Glomerular endothelial cell (primary cell): ENCODE measurements at places on chromosomes 13 and 19.

- no peak for DNase-seq
Measured at GRCh38 chr13:42380420-42381164, 108.6 kb downstream of the AKAP11 start.

DNA sequence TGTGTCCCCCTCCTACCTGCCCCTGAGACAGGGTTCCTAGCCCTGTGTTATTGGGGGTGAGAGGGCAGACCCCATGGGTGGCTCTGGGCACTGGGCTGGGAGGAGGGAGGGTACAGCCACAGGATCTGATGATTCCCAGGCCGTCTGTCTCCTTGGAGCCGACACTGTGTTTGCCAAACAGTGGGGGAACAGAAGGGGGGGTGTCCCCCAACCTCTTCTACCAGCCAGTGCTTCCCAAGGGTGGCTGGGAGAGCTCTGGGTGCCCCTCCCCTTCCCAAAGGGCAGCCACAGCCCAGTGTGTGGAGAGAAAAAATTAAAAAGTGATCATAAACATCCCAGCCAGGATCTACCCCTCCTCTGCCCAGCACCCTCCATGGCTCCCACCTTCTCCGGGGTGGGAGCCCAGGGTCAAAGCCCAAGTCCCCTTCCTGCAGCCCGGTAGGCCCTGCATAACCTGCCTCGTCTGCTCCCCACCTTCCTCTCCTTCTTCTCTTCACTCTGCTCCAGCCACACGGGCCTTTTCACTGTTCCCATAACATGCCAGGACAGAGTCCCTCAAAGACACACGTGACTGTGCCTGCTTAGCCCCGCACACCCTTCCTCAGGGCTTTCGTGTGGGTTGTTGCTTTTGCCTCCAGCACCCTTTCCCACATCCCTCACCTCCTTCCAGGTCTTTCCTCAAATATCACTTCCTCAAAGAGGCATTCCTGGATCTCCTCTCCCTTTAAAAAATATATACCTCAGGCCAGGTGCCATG, 1.4 kb upstream of the PLIN4 start:
- DNase-seq = no peak

GRCh38 chr19:28297586-28298157, 915.3 kb downstream of the UQCRFS1 start:
- DNase-seq = no peak

- DNase-seq = no peak
Measured at GRCh38 chr13:85543144-85543543, 256.1 kb downstream of the SLITRK6 start.

DNA sequence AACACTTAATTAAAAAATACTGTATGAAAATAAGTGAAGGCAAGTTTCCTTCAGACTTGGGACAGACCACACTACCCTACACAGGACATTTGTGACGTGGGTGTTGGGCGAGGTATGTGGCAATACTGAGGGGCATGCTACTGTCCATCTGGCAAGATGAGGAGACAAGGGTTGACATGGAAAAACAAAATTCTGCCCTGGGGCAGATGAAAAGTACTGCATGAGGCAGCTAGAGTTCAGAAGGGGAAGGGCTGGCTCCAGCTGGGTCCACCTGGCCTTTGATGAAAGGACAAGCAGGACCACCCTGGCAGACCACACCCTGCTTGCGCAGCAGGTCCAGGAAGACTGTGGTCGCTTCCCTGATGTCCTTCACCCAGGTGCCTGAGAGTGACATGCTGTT, 43.2 kb downstream of the LATS2 start:
- DNase-seq = no peak

DNA sequence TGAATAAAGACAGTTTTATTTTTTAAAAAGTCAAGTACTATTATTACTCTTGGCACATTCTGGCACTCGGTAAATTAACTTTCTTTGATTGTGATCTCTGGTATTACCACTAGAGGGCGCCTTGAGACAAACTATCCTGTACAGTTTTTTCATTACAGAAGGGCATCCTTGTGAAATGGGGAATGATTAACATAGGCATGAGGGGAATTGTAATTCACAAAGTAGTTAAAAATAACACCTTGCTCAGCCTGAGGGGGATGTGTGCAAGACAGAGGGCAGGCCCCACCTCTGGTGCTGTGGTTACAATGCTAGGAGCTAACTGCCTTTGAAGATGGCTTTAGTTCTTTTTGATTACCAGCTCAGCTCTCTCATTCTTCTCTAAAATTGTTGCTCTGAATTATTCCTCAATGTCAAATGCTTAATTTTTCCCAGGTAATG, 24.2 kb upstream of the C1QTNF9B start:
- DNase-seq = no peak

GRCh38 chr19:39413272-39413910, 922 bp downstream of the PLEKHG2 start:
- no peak for DNase-seq

DNA sequence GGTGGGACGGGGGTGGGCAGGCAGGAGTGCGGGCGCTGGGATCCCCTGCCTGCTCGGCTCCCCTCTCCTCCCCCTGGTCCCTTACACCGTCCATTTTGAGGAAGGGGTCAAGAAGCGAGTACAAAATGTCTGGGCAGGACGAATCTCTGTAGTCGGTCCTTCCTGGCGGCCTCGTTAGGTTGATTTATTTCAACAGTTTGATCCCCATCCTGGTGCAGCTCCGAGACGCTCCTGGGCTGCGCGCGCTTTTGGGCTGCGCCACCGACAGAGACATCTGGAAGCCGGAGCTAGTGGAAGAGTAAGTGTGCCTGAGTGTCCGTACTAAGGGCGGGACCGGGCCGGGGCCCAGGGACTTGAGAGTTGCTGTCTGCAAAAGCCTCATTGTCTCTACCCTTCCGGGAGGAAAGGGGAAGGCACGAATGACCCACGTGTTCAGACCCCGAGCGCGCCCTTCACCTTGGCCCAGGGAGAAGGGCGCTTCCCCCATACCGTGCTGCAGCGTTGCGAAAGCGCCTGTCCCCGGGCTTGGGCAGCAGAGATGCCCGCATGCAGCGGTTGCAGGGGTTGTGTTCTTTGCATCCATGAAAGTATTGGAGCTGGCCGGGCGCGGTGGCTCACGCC, 1.8 kb downstream of the ZNF114 start:
- no peak for DNase-seq

DNA sequence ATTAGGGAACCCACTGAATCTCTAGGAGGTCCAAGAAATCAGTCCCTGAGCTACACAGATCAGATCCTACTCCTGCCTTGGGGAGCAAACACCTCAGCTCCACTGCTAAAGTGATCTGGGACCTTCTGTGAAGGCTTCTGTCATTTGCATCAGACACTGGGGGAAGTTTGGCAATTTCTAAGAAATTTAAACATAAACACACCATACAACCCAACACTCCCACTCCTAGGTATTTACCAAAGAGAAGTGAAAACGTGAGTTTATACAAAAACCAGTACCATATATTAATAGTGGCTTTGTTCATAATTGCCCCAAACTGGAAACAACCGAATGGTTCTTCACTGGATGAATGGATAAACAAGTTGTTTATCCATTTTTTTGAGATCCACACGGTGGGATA, 7.3 kb upstream of the TYROBP start:
- DNase-seq = no peak

- DNase-seq = no peak
Measured at GRCh38 chr13:72180253-72180952, 313.4 kb upstream of the DACH1 start.

- DNase-seq = no peak
Measured at GRCh38 chr13:49165798-49166752, 54.1 kb upstream of the MLNR start.

DNA sequence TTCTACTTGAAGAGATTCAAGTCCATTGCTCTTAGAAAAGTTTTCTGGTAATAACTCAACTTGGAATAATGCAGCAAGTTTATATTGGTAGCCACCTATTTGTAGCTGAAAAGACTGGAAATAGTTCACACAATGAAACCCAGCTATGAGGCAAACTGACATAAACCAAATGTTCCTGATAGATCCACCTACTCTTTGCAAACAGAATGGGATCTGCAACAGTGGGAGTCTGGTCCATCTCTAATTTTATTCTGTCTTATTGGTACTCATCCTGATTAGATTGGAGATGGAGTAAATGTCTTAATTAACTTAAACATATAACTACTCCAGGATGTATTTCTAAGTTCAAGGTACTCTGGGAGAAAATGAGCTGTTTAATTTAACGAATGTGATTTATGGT, 438.0 kb downstream of the OLFM4 start:
- no peak for DNase-seq

DNA sequence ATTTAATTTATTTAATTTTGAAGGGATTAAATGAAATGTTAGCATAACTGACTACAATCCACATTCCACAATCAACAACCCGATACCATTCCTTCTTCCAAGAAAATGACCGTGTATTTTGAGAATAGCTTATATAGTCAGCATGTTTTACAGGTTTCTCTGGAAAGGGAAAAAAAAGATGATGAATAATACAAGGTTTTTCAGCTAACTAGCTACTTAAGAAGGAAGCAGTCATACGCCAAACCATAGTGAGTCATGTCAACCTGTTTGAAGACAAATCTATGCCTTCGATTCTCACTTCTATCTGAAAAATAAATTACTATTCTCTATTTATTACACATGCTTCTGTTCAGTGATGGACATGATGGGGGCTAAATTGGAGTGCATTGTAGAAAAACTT, 258.6 kb downstream of the EFNB2 start:
- DNase-seq = no peak

DNA sequence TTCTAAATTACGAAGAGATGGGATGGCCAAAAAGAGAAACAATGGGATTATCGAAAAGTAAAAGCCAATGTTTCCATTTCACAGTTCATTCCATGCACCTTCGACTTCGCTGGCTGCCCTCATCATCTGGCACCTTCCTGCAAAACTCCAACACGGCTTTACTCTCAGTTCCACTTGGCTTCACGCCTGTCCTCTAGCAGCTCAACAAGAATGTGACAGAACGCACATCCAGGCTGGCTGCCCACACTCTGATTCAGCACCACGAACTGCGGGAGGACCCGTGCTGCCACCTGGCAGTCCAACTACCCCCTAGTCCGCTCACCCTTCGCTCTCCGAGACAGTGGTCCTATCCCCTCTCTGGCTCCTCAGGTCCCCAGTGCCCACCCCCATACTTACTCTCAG, 11.7 kb downstream of the ATP7B start:
- no peak for DNase-seq

GRCh38 chr13:102571075-102571474, 25.7 kb upstream of the TPP2 start:
- no peak for DNase-seq

DNA sequence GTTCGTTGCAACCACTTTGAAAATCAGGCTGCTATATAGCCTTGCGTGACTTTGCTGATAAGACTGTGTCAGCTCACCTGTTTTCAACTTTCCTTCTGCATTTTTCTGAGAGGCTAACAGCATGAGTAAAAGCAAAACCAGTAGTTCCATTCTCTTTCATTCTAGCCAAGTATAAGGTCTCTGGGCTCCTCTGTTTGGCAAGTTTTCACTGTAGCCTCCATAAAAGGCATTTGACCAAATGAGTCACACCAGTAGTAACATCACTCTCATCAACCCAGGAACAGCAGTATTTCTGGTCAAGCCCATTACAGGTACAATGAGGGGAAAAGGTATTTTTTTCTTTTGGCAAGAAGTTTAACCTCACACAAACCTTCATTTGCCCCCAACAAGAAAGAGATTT, 1149.8 kb upstream of the MIR17HG start:
- no peak for DNase-seq

GRCh38 chr19:4694211-4694987, 24.3 kb upstream of the MYDGF start:
- DNase-seq = no peak

GRCh38 chr19:19719798-19720197, 13.1 kb downstream of the ZNF14 start:
- no peak for DNase-seq

GRCh38 chr13:80307401-80307987, 33.4 kb downstream of the SPRY2 start:
- no peak for DNase-seq

GRCh38 chr13:35349052-35349451, 127.4 kb downstream of the MAB21L1 start:
- no peak for DNase-seq

DNA sequence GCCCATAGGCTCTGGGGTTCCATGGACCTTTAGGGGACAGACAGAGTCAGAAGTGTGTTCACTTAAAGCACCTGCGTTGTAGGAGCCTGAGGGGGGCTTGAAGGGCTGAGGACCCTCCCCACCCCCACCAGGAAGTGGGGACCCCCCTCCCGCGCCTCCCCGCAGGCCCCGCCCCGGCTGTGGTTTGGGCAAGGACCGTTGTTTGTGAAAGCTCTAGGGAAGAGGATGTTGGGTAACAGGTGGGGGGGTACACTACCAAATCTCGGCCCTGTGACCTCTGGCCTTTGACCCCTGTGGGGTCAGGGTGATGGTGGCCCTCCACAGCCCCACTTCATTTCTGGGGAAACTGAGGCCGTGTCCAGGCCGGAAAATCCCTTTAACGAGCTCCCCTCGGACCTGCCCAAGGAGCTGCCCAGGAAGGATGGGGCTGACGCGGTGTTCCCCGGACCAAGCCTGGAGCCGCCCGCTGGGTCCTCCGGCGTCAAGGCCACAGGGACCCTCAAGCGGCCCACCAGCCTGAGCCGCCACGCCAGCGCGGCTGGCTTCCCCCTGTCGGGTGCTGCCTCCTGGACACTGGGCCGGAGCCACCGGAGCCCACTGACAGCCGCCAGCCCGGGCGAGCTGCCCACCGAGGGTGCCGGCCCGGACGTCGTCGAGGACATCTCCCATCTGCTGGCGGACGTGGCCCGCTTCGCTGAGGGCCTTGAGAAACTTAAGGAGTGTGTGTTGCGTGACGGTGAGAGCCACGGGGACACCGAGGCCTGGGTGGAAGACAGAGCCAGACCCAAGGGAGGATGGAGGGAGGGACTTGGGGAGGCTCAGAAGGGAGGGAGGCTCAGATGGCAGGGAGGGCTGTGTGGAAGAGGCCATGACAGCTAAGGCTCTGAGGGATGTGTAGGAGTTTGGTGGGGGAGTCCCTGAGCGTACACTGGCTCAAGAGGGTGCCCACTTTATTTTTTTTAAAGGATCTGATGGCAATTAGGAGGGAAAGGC, 1.3 kb downstream of the ARHGAP45 start:
- DNase-seq = no peak

DNA sequence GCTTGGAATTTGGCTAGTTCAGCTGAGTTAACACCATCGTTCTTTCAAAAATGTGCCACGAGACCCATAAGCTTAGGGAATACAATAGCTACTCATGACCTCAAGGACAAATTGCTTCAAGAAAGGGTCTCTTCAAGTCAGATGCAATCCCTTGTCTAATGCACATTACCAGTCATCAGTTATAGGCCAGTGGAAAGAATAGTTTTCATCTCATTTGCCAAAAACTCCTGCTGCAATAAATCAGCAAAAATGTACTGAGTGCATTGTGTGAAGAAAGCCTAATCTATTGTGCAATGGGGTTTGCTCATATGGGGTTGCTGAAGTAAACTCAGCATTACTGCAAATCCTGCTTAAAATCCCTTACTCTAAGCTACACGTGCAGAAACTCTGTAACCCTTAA, 208.3 kb upstream of the NBEA start:
- DNase-seq = no peak

DNA sequence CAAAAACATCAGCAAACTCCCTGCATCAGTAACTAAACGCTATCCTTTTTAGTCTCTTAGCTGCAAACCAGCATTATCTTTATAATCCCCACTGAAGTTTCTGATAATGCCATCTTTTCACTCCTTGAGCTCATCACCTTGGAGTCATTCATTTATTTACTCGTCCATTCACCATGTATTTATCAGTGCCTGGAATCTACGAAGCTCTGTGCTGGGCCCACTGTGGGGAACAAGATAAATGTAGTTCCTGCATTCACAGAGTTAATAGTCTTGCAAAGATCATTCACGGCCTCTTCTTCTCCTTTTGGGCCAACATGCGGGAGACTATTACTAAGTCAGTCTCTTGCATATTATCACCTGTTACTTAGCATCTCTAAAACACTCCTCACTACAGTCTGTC, 89.4 kb downstream of the HS6ST3 start:
- DNase-seq = no peak

- no peak for DNase-seq
Measured at GRCh38 chr13:27097691-27098090, 73.9 kb downstream of the USP12 start.
